ENCODE measurements at places on chromosomes 1 and 21. TPM values are rescaled to one million over a fixed set of nuclear protein-coding genes. Genes with fewer than 3 reads are reported as not detected.

The SFPQ gene
- 295 TPM for total RNA-seq

The CLCN6 gene
- 23.0 TPM for total RNA-seq

The ADORA1 gene
- total RNA-seq = not detected

DNA sequence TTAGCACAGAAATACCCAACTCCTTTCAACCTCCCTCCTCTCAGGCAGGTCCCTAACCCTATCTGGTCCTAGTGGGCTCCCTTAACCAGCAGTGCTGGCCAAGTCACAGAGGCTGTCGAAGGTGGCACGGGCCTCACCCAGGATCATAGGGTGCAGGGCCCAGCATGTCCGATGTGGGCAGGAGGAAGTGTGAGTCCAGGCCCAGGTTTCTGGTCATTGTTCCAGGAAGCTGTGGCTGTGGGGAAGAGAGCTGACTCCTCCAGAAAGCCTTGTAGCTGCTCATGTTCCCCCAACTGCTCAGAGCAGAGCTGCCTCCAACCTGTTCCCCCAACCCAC, 2.4 kb downstream of the CCDC17 start:
- DNase-seq = no peak
- no peaks in the 10 kb centered on the region for H3K27me3 ChIP-seq
- peaks cover 38% of the 10 kb centered on the region for H3K36me3 ChIP-seq
- H3K4me3 ChIP-seq = no peak overlapping the region

- no peak overlapping the region for H3K4me3 ChIP-seq
- no peaks in the 10 kb centered on the region for H3K27me3 ChIP-seq
- no peaks in the 10 kb centered on the region for H3K36me3 ChIP-seq
Observed at GRCh38 chr1:89085781-89086180, 20.8 kb upstream of the GBP1 start.

The CLIC4 gene
- total RNA-seq = 5.5 TPM

The TSACC gene
- not detected for total RNA-seq

Measured in T-cell (primary cell).